Panc1 (cell line): ENCODE measurements at places on chromosomes 2 and 18.
A peak's percentile ranks its signal among the peaks of the same experiment; 100 is the strongest.

DNA sequence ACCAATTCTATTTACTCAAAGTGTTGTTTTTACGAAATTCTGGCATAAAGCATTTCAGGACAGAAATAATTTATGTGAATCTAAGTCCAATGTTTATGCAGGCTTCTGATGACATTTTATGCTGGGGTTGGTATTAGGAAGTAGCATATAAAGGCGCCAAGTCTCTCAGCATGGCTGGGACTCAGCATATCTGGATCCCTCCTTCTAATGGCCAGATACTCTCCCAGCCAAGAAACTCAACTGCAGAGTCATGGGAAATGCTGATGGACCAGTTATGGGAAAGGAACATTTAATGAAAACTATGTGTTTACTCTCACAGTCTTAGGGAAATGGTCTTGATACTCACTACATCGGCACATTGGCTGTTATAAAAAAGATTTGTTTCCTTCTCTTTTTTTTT lies 392.2 kb downstream of the ARHGAP15 start:
- H3K27ac ChIP-seq: no peak overlapping the region
- DNase-seq: no peak
- H3K4me3 ChIP-seq: no peak overlapping the region
- no peaks in the 10 kb centered on the region for H3K27me3 ChIP-seq

GRCh38 chr2:234792621-234793022 lies 159.2 kb upstream of the SH3BP4 start:
- no peak for DNase-seq
- H3K36me3 ChIP-seq: no peaks in the 10 kb centered on the region
- no peaks in the 10 kb centered on the region for H3K27me3 ChIP-seq
- H3K4me1 ChIP-seq: peaks cover 4% of the 10 kb centered on the region
- no peak overlapping the region for H3K4me3 ChIP-seq

GRCh38 chr2:24362253-24362652 lies 1.9 kb upstream of the ITSN2 start:
- H3K36me3 ChIP-seq: 0 out of 2 replicates have a peak, but pooled peaks cover 4% of the 10 kb centered on the region
- no peak overlapping the region for H3K4me3 ChIP-seq
- no peaks in the 10 kb centered on the region for H3K27me3 ChIP-seq
- H3K27ac ChIP-seq: no peak overlapping the region

DNA sequence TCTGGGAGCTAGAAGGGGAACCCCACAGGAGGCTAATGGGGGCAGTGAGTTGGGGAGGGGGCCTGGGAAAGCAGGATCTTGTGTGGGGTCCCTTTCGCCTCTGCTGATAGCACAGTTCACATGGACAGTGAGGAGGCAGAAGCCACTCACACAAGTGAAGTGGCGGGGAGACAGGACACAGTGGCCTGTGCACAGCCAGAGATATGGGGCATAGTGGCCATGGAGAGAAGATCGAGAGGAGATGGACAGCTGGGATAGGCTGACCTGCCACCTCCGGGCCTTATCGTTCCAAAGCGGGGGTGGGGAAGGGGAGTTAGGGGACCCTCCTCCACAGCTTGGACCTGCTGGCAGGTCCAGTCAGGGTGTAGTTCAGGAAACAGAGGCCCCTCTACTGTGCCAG lies 69.8 kb upstream of the EDAR start:
- H3K27ac ChIP-seq: no peak overlapping the region
- H3K27me3 ChIP-seq: peaks cover 3% of the 10 kb centered on the region; the same call in 1 of the 2 replicates
- H3K4me3 ChIP-seq: no peak overlapping the region

DNA sequence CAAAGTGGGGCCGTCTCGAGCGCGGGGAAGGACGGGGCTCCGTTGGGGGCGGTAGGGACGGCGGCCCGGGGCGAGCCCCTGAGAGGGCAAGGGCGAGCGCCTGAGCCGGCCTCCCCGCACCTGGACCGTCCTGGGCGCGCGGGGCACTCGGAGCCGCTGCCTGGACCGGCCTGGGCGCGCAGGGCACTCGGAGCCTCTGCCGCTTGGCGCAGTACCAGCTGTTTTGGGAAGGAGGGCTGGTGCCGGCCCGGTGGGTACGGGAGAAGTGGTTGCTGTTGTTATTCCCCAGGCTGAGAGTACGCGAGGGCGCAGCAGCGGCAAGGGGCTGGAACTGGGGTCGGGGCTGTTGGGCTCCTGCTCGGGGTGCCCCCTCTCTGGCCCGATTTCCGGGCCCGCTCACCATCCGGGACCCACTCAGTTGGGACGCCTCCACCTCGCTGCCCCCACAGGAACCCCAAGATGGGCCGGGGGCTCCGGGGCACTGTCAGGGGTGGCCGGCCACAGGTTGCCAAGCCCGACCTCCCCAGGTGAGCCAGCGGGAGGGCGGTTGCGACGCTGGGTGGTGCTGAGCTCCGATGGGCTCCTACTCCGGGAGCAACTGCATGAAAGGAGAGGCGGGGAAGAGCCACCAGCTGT lies 579 bp downstream of the ARHGEF4 start:
- no peaks in the 10 kb centered on the region for H3K4me1 ChIP-seq
- no peak overlapping the region for H3K27ac ChIP-seq
- H3K27me3 ChIP-seq: peaks cover 4% of the 10 kb centered on the region; the same call in 1 of the 2 replicates
- peaks cover 4% of the 10 kb centered on the region; the same call in 1 of the 2 replicates for H3K36me3 ChIP-seq
- H3K4me3 ChIP-seq: peak overlapping the region; percentile 45

DNA sequence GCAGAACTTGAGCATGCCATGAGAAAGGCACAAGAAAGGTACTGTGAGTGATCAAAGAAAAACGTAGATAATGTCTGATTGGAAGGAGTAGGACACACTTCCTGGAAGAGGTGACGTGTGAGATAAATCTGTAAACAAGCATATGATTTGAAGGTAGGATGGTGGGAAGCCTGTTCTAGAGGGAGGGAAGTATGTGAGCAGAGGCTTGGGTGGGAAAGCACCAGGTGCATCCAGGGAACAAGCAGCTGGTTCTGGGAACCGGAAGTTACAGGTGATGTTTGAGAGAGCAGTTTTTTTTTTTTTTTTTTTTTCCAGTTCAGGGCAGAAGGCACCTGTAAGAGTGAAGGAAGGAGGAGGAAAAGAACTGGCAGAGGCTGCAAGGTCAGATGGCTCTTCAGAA lies 116.6 kb upstream of the EFEMP1 start:
- H3K4me1 ChIP-seq: no peaks in the 10 kb centered on the region
- no peak overlapping the region for H3K27ac ChIP-seq
- no peaks in the 10 kb centered on the region for H3K36me3 ChIP-seq
- no peak for DNase-seq

DNA sequence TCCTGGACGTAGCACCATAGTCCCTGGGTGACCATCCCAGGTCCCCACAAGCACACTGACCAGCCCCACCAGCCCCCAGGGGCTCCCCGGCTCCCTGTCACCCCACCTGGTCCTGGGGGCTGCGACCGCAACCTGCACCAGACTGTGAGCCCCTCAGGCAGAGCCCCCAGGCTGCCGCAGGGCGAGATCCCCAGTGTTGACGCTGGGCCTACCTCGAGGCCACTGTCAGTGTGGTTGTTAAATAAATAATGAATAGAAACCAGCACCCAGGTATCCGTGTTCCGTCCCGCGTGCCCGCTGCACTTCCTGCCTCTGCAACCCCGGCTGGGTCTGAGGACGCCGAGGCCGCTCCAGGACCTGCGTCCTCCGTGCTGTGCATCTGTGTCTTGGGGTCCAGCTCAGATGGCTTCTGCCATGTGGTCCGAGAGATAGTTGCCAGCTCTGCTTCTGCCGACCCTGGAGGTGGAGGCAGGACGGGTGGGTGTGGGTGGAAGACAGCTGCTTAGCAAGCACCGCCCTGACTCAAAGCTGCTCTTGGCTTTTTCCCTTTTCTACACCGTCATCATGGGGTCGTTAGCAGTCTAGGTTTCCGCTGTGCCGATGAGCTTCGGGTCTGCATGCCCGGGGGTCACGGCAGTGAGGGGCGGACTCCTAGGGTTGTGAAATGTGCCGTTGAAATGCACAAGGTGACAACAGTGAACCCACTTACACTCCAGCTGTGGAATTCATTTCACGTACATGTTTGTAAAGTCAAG lies 74.2 kb downstream of the NFATC1 start:
- no peaks in the 10 kb centered on the region for H3K27me3 ChIP-seq
- H3K36me3 ChIP-seq: no peaks in the 10 kb centered on the region
- H3K4me1 ChIP-seq: no peaks in the 10 kb centered on the region
- no peak overlapping the region for H3K27ac ChIP-seq
- DNase-seq: no peak
- H3K4me3 ChIP-seq: no peak overlapping the region

DNA sequence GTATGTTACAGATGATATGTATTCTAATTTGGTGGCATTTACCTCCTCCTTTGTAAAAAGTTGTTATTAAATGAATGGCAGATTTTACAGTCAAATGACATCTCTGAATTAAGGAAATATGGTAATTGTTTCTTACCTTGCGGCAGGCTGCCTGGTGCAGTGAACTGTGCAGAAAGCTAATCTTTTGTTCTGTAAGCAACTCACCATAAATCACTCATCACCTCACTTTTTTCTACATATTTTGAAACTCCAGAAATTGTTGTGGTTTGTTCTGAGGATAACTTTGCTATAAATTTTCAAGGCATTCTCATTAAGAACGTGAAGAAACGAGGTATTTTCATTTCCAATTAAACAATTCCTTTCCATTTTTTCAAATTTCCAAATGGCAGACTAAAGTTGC lies 52.7 kb downstream of the ST6GAL2 start:
- H3K4me3 ChIP-seq: no peak overlapping the region
- no peaks in the 10 kb centered on the region for H3K36me3 ChIP-seq
- no peaks in the 10 kb centered on the region for H3K4me1 ChIP-seq
- no peaks in the 10 kb centered on the region; the same call in 1 of the 2 replicates for H3K27me3 ChIP-seq

DNA sequence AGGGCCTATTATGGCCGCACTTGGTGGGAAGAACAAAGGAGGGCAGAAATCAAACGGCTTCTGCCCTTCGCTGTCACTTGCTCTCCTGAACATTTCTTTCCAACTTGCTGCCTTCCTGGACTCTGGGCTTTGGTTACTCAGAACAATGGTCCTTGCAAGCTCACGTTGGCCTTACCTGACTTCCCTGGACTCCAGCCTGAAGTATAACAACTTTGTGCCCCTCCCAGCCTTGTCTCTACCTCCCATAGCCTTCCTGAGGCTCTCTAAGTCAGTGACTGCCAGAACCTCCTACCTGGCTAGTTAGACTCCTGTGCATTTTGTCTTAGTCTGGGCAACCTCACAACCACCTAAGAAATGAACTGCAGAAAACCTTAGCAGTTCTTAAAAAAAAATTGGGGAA lies 30.2 kb upstream of the ITPRID2 start:
- H3K36me3 ChIP-seq: no peaks in the 10 kb centered on the region
- H3K27me3 ChIP-seq: no peaks in the 10 kb centered on the region
- no peak overlapping the region for H3K4me3 ChIP-seq
- H3K4me1 ChIP-seq: no peaks in the 10 kb centered on the region
- no peak for DNase-seq
- peak overlapping the region; percentile 9; the same call in 1 of the 2 replicates for H3K27ac ChIP-seq

GRCh38 chr2:204477358-204477950 lies 67.8 kb upstream of the PARD3B start:
- no peak for DNase-seq
- H3K27me3 ChIP-seq: no peaks in the 10 kb centered on the region
- H3K36me3 ChIP-seq: no peaks in the 10 kb centered on the region; the same call in 1 of the 2 replicates
- H3K4me1 ChIP-seq: no peaks in the 10 kb centered on the region
- no peak overlapping the region for H3K27ac ChIP-seq
- H3K4me3 ChIP-seq: no peak overlapping the region

DNA sequence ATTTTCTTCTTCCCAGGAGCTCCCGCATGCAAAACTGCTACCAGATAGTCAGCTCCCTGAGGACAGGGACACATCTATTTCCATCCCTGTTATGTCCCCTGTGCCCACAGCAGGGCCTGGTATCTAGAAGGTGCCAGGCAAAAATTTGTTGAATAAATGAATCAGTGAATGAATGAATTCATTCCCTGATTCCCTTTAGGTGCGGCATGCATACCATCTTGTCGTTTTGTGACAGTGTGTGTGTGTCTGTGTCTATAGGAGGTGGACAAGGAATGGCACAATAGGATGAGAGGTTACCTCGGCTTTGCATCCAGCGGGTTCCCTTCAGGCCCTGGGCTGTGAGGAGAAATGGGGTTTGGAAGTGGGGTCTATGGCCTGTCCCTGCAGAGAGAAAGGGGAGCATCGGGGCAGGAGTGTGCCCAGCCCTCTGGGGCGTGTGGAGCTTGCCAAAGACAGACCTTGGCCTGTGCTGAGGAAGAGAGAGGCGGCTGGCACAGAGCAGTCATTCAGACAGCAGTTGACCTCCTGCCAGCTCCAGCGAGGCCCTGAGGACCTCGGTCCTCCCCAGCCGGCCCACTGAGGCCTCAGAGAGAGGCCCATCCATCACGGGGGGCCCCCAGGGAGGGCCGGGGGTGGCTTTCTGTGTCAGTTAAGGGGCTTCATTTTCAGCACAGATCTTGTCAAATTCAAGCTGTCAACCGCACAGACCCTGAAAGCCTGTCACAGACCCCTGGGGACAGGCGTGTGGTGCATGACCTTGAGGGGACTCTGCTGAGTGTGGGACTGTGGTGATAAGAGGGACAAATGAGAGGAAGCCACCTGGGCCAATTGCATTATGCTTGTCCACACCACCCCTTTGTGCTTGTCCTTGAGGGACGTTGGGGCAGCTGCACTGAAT lies 125.9 kb upstream of the CXCR4 start:
- no peak overlapping the region for H3K4me3 ChIP-seq
- H3K4me1 ChIP-seq: no peaks in the 10 kb centered on the region
- DNase-seq: no peak
- H3K27me3 ChIP-seq: no peaks in the 10 kb centered on the region
- no peak overlapping the region for H3K27ac ChIP-seq
- no peaks in the 10 kb centered on the region for H3K36me3 ChIP-seq
